ENCODE measurements at places on chromosomes 7 and 10.

GRCh38 chr10:132115732-132116131 is 50.0 kb downstream of the JAKMIP3 start:
- no peak for DNase-seq

DNA sequence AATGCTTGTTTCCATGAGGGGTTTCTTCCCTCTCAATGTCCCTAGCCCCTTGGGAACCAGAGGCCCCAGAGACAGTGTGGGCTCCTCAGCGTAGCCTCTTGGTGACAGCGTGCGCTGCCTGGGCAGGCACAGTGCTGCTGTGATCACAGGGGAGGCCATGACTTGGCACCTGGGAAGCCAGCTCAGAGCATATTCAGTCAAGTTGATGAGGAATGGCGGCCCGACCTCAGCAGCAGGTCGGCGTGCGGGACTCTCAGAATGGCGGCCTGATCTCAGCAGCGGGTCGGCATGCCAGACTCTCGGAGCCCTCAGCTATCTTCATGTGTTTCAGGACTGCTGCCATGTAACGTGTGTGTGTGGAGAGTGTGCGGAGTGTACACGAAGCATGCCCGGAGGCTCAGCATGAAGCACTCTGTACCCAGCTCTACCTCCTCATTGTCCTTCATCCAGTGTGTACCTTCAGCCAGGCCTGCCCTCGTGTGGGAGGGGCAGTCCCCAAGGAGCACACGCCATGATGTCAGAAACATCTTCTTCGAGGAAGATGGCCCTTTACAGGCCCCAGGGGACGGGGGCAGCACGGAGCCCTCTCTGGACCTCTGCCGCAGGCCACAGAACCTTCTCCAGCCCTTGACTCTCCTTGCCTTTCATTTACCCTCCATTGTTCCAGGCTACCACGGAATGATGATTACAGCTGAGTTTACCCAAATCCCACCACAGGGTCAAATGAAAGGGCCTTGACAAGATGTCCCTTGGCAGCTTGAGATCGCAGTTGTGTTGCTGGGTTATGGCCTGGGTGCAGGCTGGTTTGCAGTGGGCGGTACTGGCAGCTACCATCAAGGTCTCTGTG is 130.4 kb downstream of the SMURF1 start:
- DNase-seq: no peak

DNA sequence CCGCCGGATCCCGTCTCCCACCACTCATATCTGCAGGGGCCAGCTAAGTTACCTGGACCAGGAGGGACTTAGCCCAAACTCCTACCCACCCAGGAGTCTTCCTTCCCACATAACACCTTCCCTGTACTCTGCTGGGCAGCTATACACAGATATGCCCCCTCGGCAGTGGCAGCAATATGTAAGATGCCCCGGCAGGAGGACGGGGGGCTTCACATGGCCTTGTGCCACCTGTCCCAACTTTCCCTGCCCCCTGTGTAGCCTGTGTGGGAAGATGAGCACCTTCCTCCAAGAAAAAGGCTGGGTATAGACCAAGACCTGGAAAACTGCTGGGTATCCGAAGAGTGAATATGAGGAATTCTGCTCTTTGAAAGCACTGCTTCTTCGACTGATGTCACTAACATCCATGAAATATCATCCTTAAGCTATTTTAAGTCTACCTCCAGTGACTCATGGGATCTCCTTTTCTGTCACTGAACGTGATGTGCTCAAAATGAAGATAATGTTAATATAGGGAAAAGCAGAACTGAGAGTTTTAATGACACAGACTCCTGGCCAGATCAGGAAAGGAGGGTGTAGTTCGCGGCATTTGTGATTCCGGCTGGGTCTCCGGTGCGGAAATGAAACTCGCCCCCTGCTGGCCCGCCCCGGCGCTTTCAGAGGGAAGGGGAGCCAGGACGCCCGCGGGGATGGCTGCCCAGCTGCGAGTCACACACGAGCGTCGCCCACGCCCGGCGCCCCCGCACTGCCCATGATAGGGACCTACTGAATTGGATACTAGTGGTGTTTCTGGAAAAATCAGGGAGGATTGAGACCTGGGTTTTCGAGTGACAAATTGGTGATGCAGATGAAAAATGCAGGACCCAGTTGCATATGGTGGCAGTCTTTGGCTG is 256.9 kb upstream of the NFE2L3 start:
- DNase-seq: peak; percentile 63

DNA sequence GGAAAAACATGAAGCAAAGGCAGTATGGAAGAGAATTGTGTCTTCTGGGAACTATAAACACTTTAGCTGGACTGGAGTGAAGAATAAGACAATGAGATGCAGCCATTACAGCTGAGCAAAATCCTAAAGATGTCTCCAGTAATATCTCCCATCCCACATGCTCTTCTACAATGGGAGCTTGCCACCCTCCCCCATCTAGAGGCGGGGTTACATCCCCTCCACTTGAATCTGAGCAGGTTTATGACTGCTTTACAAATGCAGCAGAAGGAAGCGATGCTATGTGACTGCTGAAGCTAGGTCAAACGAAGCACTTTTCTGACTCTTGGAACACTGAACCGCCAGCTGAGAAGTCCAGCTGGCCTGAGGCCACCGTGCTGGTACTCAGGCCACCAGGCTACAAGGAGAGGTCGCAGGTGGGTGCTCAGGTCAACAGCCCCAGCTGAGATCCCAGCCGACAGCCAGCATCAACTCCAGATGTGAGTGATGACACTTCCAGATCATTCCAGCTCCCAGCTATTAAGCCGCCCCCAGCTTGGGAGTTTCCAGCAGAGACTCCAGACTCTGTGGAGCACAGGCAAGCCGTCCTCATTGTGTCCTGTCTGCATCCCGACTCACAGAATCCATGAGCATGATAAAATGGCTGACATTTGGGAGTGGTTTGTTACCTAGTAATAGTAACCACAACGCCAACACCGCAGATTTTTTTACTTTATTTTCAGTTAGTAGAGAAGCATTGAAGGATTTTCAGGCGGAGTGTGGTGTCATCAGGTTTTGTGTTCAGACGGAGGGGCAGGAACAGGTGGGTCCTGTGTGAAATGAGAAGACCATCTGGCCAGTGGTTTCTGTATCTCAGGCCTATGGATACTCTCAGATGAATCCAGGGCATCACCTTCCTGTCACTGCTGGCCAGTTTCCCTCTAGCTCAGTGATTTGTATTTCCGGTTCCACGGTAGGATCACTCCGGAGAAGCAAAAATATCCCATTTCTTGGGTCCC is 89.3 kb downstream of the NPY start:
- DNase-seq: no peak

- DNase-seq: no peak
Observed at GRCh38 chr10:21172930-21173801, 276.1 kb upstream of the NEBL start.

DNA sequence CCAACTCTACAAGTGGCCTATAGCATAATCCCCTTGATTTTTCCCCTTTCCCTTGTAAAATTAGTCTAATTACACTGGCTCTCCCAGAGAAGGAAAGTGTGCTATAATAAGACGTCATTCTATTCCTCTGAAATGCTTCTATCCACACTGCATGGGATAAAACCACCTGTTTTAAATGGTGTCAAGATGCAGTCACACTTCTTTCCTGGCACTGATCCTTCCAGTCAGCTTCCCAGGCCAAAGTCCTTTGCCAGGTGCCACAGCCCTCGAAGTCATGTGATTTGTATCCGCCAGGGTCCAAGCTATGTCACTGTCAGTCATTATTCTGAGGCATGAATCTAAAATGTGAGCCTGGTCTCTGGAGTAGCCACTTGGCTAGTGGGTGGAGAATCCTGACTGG is 169.0 kb upstream of the KIAA1217 start:
- DNase-seq: no peak

DNA sequence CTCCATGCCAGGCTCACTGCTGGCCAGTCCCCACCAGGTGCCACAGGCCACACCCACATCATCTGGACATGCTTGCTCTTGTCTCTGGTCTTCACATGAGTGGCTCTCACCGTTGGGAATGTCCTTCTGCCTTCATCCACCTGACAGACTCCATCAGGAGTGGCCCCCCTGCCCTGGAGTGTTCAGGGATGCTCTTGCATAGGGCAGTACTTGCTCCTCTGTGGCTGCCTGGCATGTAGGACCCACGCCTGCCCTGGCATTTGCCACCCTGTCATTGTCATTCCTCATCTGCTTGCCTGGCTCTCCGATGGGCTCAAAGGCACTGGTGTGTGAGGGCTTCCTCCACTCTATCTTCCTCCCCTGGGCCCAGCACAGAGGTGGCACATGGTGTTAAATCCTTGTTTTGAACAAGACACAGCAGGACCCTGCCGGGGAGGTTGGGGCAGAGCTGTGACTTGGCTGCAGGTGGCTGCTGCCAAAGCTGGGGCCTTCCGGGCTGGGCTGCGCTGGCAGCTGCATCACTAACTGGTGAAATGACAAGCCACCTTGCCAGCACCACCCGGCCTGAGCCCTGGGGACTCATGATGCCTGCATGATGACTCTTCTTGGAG is 1.8 kb downstream of the SH2D4B start:
- DNase-seq: no peak

GRCh38 chr10:30709700-30710358 is 80.3 kb upstream of the LYZL2 start:
- no peak for DNase-seq

- DNase-seq: no peak
Observed at GRCh38 chr7:3643091-3643490, 342.0 kb downstream of the SDK1 start.

- DNase-seq: no peak
Observed at GRCh38 chr7:146670532-146670931, 553.9 kb downstream of the CNTNAP2 start.

DNA sequence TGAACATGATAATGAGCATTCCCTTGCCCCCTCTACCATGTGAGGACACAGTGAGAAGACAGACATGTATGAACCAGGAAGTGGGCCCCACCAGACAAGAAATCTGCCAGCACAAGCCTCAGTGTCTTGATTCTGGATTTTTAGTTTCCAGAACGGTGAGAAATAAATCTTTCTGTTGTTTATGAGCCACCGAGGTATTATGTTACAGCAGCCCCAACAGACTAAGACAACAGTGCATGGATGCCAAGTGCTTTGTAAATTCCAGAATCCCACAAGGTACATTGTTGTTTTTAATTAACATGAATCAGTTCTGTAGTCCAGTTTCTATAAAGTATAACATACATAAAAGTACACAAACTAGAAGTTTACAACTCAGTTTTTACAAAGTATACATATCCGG is 162.2 kb downstream of the ARHGAP21 start:
- no peak for DNase-seq

Data from CD4-positive, alpha-beta T cell treated with Interleukin-6 at 100 ng/mL for 8 hours (primary cell).